ENCODE measurements at places on chromosomes 1 and 21. TPM values are rescaled to one million over a fixed set of nuclear protein-coding genes. Genes with fewer than 3 reads are reported as not detected.

DNA sequence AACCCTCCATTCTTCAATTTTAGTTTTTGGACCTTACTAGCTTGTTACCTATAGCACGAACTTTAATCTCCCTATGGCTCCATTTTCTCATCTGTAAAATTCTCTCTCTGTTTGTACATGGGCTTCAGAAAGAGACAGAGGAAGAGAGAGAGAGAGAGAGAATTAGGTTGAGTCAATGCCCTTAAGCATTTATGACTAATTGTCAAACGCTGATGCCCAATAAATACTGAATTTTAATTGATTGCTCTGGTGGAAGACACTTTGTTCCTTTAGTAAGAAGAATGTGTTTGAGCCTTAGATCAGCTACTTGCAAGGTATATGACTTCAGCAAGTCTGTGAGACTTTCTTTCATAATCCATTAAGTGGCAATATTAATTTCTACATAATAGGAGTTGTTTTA, 743.1 kb upstream of the ADGRL4 start:
- H3K4me3 ChIP-seq, result no peak overlapping the region
- H3K36me3 ChIP-seq, result no peaks in the 10 kb centered on the region
- no peak for DNase-seq

DNA sequence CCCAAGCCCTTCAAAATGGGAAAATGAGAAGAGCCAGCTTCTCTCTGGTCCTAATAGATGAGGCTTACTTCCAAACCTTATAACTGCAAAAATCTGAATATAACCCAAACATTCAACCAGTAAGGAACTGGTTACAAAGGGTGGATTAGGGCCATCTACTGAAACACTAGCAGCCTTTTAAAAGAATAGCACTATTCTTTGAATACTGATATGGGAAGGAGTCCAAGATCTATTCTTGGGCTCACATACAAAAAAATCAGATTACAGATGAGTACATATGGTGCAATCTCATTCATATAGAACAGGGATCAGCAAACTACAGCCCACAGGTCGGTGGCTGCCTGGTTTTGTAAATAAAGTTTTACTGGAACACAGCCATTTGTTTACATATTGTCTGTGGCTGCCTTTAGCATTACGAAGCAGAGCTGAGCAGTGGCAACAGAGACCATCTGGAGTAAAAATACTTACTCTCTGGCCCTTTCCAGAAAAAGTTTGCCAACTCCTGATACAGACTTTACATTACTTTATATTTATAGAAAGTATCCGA, 167.7 kb downstream of the ZSCAN20 start:
- H3K27me3 ChIP-seq, result no peaks in the 10 kb centered on the region
- no peak overlapping the region for H3K4me3 ChIP-seq
- no peak overlapping the region for H3K27ac ChIP-seq
- H3K4me1 ChIP-seq, result no peaks in the 10 kb centered on the region
- no peak for DNase-seq
- no peaks in the 10 kb centered on the region for H3K36me3 ChIP-seq

DNA sequence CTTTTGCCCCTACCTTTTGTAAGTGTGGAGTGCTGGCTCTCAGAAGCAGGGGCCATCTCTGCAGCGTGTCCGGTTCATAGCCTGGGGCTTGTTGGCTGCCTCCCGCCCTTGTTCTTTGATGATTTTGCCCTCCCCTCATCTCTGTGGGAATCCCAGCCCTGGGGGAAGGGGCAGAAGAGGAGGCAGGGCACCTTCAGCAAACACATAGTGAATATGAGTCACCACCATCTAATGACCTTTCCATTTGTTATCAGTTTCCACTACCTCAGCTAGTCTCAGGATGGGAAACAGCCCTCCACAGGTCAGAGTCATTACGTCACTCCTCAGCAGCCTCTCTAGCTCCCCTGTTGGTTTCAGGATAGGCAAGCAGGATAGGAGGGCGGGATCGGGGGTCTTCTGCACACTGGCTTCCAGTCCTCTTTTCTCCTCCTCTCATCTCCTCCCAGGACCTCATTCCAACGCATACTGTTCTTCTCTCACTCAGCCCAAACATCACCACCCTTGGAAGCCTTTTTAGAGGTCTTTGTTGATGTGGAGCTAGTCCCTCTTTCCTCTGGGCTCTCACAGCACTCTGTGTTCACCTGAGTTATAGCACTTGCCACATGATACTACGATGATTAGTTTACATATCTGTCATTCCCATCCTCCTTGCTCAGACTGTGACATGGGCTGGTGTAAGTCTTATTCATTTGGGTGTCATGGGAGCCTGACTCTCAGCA, 15.8 kb downstream of the GADD45A start:
- H3K27me3 ChIP-seq, result no peaks in the 10 kb centered on the region
- H3K4me3 ChIP-seq, result no peak overlapping the region
- no peak for DNase-seq
- no peak overlapping the region for H3K27ac ChIP-seq
- no peaks in the 10 kb centered on the region for H3K4me1 ChIP-seq

DNA sequence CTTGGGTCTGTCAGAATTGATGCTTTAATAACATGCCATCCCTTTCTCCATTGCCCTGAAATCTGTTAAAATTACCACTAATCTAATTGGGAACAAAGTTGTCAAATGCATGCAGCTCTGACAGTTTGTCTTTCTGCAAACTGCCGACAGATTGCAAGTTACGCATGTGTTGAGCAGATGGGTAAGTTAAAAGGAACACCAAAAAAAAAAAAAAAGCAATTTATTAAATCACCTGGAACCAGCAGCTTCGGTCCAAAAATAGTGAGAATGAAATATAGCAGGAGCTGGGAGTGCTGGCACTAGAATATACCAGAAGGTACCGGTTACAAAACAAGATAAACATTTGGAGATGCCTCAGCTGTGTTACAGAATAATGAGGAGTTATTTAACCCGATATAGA, 149.6 kb upstream of the C1orf87 start:
- DNase-seq, result no peak
- no peak overlapping the region for H3K4me3 ChIP-seq
- H3K27ac ChIP-seq, result no peak overlapping the region
- no peaks in the 10 kb centered on the region for H3K27me3 ChIP-seq

- no peaks in the 10 kb centered on the region for H3K27me3 ChIP-seq
- H3K27ac ChIP-seq, result peak overlapping the region; percentile 89
- no peaks in the 10 kb centered on the region for H3K36me3 ChIP-seq
- no peaks in the 10 kb centered on the region for H3K4me1 ChIP-seq
Measured at GRCh38 chr21:38993561-38993960, 187.8 kb downstream of the ETS2 start.

DNA sequence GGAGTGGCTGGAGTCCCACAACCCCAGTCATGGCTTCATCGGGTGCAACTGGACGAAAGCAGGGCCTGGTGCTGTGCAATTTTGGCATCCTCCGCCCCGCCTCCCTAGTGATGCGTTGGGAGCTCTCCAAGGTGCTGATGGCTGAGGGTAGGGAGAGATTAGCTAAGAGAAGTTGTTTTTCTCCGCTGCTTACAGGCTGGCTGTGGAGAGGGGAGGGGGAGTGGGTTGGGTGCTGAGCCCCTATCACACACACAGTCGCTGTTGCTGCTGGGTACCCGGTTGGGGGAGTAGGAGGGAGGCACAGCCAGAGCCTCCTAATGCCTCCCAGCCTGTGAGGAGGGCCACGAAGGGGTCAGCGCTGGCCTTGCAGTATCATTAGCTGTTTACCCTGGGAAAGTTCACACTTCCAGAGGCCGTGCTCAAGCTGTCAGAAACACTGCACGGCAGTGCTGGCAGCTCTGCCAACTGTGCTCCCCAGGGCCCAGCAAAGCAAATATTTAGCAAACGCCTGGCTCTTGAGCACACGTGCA, 110.0 kb downstream of the GRIK3 start:
- H3K36me3 ChIP-seq, result no peaks in the 10 kb centered on the region
- H3K4me3 ChIP-seq, result no peak overlapping the region
- no peak overlapping the region for H3K27ac ChIP-seq
- no peak for DNase-seq
- H3K4me1 ChIP-seq, result no peaks in the 10 kb centered on the region

- no peak overlapping the region for H3K27ac ChIP-seq
- H3K27me3 ChIP-seq, result no peaks in the 10 kb centered on the region
- H3K4me1 ChIP-seq, result peaks cover 3% of the 10 kb centered on the region
- DNase-seq, result no peak
Measured at GRCh38 chr1:94339206-94339927, 78.8 kb upstream of the ABCD3 start.

PCSK9 gene
- 0.15 TPM for total RNA-seq

DNA sequence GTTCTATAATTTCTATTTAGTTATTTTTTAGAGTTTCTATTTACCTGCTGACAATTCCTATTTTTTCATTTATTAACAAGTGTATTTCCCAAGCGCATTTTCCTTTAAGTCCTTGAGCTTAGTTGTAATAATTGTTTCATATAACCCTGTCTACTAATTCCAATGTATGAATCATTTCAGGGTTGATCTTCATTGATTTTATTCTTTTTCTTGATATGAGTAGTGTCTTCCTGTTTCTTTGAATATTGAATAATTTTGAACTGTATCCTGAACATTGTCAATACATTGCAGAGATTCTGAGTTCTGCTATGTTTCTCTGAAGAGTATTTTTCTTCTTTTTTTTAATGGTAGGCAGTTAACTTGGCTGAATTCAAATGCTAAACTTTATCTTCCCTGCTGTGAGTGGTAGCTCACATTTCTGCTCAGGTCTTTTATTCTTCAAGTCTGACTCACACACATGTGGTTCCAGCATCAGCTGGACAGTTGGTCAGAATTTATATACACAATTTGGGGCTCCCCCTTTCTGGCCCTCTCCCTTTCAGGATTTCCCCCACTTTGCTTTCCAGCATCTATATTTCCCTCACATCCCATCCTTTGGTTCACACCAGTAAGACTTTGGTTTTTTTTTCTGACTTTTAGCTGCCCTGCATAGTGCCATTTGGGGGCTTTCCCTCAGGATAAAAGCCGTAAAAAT, 54.4 kb upstream of the WDR26 start:
- H3K27ac ChIP-seq, result no peak overlapping the region
- no peaks in the 10 kb centered on the region for H3K27me3 ChIP-seq
- H3K4me1 ChIP-seq, result no peaks in the 10 kb centered on the region
- H3K4me3 ChIP-seq, result no peak overlapping the region
- no peaks in the 10 kb centered on the region for H3K36me3 ChIP-seq
- no peak for DNase-seq

DNA sequence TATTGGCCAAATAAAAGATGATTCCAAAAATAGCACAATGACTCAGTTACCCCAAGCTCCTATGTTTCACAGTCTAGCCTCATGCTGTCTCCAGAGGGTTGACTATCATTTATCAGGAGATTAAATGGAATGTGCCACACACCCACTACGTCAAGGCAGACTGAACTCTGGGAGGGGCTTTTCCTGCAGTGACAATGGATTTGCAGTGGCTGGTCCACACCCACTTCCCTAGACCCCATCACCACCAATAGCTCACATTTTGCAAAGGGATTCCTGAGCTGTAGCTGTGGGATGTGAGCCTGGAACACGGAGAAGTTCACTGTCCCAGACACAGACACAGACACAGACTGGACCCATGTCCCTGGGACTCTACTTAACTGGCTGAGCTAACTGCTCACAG, 77.1 kb downstream of the HLCS start:
- H3K36me3 ChIP-seq, result no peaks in the 10 kb centered on the region
- no peak overlapping the region for H3K4me3 ChIP-seq
- no peaks in the 10 kb centered on the region for H3K4me1 ChIP-seq

GRCh38 chr21:25639551-25640201, 618 bp downstream of the JAM2 start:
- H3K36me3 ChIP-seq, result no peaks in the 10 kb centered on the region
- H3K27me3 ChIP-seq, result no peaks in the 10 kb centered on the region
- DNase-seq, result no peak
- H3K4me3 ChIP-seq, result peak overlapping the region; percentile 67

DNA sequence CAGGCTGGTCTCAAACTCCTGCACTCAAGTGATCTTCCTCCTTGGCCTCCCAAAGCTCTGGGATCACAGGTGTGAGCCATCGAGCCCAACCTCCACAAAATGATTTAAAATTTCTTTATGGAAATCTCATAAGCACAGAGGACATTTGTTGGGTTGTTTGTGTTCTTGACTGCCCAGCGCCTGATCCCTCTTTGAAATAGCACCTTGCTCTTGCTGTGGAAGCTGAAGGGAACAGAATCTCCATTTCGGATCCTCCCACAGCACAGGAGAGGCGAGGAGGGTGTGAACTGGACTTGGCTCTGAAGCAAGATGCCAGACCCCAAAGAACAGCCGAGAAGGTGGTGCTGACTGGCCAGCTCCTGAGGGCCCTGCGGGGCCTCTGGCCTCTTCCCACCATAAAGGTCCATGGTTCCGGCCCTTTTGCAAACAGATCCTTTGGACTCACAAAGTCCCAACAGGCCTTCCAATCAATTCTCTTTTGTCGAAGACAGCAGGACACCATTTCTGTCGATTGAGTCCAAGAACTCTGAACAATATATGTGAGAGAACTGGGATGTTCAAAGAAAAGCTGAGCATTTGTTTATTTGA, 45.6 kb upstream of the COA6 start:
- no peak for DNase-seq
- no peak overlapping the region for H3K4me3 ChIP-seq
- no peaks in the 10 kb centered on the region for H3K36me3 ChIP-seq
- no peaks in the 10 kb centered on the region for H3K4me1 ChIP-seq

LCE1A gene
- total RNA-seq, result not detected

CALML6 gene
- total RNA-seq, result not detected

DNA sequence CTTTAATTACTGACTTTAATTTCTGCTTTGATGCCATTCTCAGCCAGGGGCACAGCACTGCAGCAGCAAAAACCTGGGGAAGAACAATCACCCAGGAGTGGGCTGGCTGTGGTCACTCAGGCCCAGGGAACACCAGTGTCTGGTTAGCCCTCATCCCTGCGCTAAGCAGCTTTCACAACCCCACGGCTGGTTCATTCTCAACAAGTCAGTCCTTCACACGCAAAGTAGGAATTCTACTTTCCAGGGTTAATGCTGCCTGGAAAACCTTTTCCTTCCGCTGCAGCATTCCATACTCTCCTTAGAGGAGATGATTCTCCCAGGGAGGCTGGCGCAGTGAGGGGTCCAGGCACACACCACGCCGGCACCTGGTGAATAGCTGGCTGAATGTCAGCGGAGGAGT, 24.3 kb upstream of the KCNE1 start:
- no peaks in the 10 kb centered on the region for H3K36me3 ChIP-seq
- no peak for DNase-seq
- no peaks in the 10 kb centered on the region for H3K27me3 ChIP-seq
- H3K4me3 ChIP-seq, result no peak overlapping the region
